Spleen (tissue), 13 donors: ENCODE measurements at places on chromosomes 12 and 14. TPM values are rescaled to one million over a fixed set of nuclear protein-coding genes. Genes with fewer than 3 reads are reported as not detected.

TAS2R13 gene
- polyA plus RNA-seq, result 0.06 TPM

- peaks cover under 1% of the 10 kb centered on the region for H3K4me1 ChIP-seq
- no peak overlapping the region for H3K4me3 ChIP-seq
- H3K36me3 ChIP-seq, result no peaks in the 10 kb centered on the region
- no peak for DNase-seq
Observed at GRCh38 chr12:67573566-67573965, 75.0 kb upstream of the DYRK2 start.

PZP gene
- polyA plus RNA-seq, result 0.06 TPM

DNA sequence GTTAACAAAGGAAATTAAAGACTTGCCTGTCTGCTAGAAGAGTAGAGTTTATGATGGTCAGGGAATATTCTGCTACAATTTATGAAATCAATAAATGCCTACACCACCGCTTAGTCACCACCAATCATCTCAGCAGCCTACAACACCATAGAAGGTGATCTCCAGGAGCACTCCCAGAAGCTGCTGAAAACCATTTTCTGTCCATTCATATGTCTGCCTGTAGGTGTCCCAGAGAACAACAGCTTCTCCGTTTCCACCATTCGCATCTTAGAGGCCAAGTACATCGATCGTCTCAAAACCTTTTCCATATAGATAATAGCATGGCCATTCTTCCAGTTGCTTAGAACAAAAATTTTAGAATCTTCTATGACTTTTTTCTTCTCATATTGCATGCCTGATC, 303.4 kb downstream of the KCNC2 start:
- no peak for DNase-seq
- H3K4me3 ChIP-seq, result no peak overlapping the region
- H3K36me3 ChIP-seq, result no peaks in the 10 kb centered on the region
- H3K4me1 ChIP-seq, result no peaks in the 10 kb centered on the region
- H3K27me3 ChIP-seq, result no peaks in the 10 kb centered on the region

GRCh38 chr12:8629486-8630033, 16.9 kb upstream of the AICDA start:
- H3K27ac ChIP-seq, result no peak overlapping the region
- H3K27me3 ChIP-seq, result no peaks in the 10 kb centered on the region
